ENCODE measurements at places on chromosomes 11 and 22.

- no peak for DNase-seq
Measured at GRCh38 chr11:128584253-128584652, 3.1 kb downstream of the ETS1 start.

DNA sequence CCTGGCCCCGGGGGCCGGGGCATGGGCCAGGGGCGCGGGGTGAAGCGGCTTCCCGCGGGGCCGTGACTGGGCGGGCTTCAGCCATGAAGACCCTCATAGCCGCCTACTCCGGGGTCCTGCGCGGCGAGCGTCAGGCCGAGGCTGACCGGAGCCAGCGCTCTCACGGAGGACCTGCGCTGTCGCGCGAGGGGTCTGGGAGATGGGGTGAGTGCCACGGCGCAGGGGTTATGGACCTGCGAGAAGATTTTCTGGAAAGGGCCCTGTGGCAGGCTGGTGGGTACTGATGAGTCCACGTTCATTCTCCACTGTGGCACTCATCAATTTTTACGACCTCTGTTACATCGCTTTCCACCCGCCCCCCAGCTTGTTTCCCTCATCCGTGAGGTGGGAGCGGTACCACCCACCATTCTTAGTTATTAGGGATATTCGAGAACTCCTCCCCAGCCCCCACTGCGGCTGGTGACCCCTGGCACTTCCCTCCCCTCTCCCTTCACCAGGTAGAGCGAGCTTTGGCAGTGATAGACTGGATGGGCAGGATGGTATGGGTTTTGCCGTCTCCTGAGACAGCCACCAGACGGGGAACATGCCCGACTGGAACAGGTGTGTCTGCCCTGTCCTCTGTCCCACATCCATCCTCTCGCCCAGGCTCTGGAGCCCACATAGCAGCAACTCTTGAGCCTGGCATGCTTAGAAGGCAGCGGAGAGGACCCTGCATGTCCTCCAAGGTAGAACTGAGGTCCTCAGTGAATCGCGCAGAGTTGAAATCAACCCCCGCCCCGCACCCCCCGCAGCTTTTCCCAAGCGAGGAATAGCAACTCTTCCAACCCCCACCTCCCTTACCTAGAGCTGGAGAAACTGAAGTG, 562 bp downstream of the DGAT2 start:
- DNase-seq = no peak

- DNase-seq = no peak
Measured at GRCh38 chr11:92154611-92155010, 70.0 kb upstream of the FAT3 start.

DNA sequence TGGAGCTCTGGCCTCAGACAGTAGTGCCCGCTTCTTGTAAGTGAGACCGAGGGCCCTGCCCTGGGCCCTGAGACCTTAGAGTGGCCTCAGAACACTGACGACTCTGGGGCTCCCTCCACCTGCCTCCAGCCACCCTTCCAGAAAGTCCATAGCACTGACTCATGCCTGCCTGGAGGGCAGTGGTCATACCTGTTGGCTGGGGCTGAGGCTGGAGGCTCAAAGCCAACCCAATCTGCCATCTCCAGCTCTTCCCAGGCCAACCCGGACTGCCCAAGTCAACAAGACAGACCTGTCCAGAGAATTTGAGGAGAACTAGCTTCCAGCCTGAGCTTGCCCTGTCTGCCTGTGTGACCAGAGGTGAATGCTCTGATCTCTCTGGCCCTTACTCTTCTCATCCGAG, 66.9 kb upstream of the TTLL12 start:
- no peak for DNase-seq

- no peak for DNase-seq
Measured at GRCh38 chr11:12497431-12497830, 120.1 kb downstream of the PARVA start.

DNA sequence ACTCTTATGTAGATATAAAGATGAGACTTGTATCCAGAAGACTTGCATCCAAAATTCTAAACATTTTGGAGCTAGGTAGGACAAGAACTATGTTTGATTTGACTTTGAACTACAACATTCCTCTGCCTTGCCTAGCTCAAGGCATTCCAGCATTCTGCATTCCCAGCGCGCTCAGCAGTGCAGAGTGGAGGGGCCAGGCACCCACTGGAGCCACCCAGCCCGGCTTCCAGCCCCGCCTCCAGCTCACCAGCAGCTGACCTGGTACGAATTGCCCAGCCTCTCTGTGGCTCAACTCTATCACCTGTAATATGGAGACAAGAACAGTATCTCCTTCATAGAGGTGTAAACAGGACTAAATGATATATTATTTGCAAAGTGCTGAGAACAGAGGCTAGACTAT, 28.8 kb downstream of the PRDM10 start:
- no peak for DNase-seq

- no peak for DNase-seq
Measured at GRCh38 chr11:43576803-43577521, 103.6 kb upstream of the HSD17B12 start.

DNA sequence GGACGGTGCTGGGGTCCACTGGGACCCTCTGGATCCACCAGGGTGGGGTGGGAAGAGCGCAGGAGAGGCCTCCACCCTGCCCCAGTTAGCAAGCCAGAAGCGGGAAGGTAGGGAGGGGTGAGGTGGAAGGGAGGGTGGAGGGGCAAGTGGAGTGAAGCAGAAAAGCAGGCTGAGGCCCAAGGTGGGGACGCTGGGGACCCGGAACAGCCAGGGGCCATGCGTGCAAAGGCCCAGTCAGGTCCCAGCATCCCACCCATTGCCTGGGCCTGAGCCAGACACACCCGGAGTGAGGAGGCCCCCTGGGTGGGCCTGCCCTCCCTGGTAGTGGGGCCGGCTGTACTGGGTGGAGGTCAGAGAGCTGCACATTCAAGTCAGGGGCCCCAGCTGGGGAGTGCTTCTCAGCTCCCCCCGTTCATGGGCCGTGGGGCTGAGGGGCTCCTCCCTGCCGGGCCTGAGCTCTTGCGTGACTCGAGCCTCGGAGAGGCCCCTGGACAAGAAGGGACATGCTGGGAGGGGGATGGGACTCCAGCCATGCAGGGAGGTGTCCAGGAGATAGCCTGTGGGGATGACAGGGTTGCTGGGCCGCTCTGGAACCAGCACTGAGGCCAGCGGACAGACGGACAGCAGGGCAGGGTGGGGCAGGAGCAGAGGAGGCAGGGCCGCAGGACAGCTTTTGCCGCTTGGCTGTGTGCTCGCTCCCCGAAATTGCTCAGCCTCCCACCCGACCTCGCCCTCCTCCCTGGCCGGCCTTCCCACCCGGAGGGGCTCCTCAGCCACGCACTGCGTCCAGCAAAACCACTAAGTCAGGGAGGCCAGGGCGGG, 7.7 kb downstream of the TNNT3 start:
- DNase-seq = no peak

DNA sequence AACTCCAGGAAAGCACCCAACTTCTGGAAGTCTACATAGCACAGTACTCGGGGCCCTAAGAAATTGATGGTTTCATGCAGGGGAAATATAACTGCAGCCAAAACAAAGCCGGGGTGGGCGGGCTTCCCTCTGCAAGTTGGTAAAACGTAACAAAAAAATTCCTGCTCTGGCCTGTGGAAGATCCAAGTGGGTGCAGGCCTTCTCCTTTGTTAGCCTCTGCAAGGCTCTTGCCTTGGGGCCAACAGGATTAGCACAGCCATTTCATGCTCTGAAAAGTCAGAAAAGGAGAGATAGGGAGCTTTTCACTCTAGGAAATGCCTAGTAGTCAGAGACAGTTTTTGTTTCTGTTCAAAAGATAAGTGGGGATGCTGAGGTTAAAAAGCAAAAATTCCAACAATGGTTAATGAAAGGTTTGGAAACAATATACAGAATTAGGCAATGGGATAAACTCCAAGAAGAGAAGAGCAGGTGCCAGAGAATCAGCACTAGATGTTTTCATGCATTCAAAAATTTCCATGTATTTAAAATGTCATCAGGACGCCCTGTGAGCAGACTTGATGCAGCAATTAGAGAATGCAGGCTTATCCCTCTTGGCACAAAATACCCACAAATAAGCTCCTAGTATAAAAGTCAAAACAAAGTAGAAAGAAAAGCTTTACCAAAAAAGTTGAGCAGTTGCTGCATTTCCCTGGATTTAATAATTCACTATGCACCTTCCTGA, 72.3 kb upstream of the CHRM4 start:
- no peak for DNase-seq

- DNase-seq = no peak
Measured at GRCh38 chr11:15985860-15986139, 370.5 kb downstream of the SOX6 start.

GRCh38 chr11:128042290-128042751, 545.0 kb downstream of the ETS1 start:
- DNase-seq = no peak

GRCh38 chr11:73962101-73962705, 11.4 kb downstream of the DNAJB13 start:
- no peak for DNase-seq

DNA sequence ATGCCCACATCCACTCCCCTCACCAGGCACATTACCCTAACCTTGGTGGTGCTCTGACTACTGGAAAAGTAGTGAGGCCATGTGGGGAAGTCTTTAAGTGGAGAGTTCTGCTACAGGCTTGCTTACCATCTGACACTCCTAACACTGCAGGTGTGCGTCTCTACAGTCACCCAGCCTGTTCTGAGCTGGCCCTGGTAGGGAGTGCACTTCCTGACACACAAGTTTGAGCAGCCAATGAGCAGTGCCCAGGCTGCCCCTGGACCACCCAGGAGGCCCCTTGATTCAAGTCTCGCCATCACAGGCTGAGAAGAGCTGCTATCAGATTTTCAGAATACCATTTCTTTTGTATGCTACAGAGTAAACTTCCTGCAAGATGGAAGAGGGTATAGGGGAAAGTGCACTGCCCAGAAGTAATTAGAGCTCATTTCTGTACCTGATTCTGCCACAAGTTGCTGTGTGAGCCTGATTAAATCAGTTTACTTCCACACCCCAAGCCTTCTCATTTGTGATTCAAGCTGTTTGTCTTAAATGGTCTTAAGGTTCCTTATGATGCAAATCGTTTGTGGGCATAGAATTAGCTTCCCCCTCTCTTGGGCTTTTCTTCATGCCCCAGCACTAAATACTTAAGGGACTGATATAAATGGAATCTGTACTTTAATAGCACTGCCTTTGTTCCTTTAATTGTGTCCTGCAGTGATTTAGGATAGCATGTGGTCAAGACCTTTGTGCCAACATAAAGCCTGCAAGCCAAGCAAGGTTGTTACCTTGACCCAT, 22.2 kb downstream of the OPCML start:
- DNase-seq = no peak

DNA sequence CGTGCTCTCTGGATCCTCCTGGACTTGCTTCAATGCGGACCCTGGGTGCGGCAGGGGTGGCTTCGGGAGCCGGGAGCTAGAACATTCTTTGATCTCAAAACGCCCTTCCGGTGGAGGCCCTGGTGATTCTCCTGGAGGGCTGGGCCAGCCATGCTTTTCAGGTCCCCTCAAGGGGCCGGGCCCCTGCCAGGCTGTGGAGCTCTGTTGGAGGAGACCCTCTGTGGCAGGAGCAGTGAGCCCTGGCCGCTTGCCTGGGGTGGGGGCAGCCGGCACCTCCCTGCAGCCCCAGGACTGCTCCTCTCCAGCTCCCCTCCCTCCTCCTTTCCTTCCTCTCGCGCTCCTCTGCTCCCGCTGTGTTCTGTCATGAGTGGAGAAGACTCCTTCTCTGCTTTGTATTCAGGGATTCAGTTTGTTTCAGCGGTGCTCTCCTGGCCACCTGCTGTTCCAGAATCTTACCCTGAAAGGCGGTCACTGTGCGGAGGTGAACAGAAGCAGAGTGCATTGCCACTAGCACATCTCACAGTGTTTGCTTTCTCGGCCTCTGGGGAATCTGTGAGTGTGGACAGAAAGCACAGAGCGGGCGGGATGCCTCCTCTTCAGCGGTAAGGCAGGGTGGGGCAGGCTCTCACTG, 289.1 kb downstream of the TBC1D22A start:
- no peak for DNase-seq

- DNase-seq = no peak
Measured at GRCh38 chr11:61609980-61610366, 29.1 kb upstream of the SYT7 start.

GRCh38 chr11:36274414-36274813, 14.8 kb downstream of the COMMD9 start:
- no peak for DNase-seq

DNA sequence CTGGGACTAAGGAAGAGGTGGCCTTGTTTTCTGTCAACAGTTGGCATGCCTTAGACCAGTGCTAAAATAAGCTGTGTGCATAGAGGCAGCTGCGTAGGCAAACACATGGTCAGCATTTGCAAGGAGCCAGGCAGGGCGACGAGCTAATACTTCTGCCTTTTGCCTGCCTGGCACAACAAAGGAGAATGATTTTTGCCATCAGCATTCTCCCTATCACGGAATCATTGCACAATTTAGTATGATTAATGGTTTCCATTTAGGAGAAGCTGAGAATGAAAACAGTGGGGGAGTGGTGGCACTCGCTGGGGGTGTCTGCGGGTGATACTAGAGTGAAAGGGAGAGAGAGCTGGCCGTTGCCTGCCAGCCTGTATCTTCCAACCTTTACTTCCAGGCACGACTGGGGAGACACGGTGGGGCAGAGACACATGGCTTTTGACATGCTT, 336.0 kb downstream of the CADM1 start:
- DNase-seq = no peak

GRCh38 chr11:81197396-81197795, 1536.3 kb downstream of the FAM181B start:
- no peak for DNase-seq

DNA sequence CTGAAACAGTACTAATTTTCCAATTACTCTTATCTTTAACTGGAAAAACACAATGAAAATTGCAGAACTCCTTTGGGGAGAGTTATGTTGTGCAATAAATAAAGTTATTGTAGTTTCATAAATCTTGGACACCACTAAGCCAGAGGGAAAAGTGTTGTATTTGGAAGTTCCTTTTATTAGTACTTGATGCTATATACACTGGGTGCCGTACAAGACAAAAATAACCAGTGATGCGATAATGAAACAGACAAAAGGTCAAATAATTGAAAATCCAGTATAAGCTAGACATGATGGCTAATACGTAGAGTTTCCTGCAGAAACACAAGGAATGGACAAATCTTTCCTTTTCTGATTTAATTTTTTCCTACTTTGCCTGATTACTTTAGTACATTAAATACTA, 541.1 kb downstream of the ETS1 start:
- DNase-seq = no peak
